Esophagus muscularis mucosa (tissue), 4 donors: ENCODE measurements at places on chromosomes 12 and 14.

- no peaks in the 10 kb centered on the region for H3K27me3 ChIP-seq
- H3K4me3 ChIP-seq, result no peak overlapping the region
- DNase-seq, result no peak
- no peaks in the 10 kb centered on the region for H3K36me3 ChIP-seq
- H3K4me1 ChIP-seq, result no peaks in the 10 kb centered on the region
Observed at GRCh38 chr12:71356569-71356968, 83.0 kb upstream of the LGR5 start.

GRCh38 chr12:103530307-103531066, 34.7 kb upstream of the C12orf42 start:
- no peak for DNase-seq
- no peaks in the 10 kb centered on the region for H3K36me3 ChIP-seq
- no peak overlapping the region for H3K4me3 ChIP-seq
- H3K4me1 ChIP-seq, result no peaks in the 10 kb centered on the region
- no peak overlapping the region for H3K27ac ChIP-seq

DNA sequence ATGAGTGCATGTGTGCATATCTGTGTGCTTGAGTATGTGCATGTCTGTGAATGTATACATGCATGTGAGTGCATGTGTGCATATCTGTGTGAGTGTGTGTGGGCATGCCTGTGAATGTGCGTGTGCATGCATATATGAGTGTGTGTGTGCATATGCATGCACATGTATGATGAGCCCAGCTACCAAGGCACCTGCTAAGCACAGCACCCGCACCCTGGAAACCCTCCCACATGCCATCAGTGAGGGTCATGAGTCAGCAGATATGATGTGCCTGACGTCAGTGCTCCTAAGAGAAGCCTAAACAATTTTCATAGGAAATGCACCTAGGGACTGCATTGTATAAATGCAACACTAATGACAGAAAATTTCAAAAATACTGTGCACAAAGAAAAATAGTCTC, 151.1 kb downstream of the KIF26A start:
- H3K4me1 ChIP-seq, result no peaks in the 10 kb centered on the region
- no peak for DNase-seq
- no peaks in the 10 kb centered on the region for H3K27me3 ChIP-seq
- no peak overlapping the region for H3K27ac ChIP-seq
- no peaks in the 10 kb centered on the region for H3K36me3 ChIP-seq

DNA sequence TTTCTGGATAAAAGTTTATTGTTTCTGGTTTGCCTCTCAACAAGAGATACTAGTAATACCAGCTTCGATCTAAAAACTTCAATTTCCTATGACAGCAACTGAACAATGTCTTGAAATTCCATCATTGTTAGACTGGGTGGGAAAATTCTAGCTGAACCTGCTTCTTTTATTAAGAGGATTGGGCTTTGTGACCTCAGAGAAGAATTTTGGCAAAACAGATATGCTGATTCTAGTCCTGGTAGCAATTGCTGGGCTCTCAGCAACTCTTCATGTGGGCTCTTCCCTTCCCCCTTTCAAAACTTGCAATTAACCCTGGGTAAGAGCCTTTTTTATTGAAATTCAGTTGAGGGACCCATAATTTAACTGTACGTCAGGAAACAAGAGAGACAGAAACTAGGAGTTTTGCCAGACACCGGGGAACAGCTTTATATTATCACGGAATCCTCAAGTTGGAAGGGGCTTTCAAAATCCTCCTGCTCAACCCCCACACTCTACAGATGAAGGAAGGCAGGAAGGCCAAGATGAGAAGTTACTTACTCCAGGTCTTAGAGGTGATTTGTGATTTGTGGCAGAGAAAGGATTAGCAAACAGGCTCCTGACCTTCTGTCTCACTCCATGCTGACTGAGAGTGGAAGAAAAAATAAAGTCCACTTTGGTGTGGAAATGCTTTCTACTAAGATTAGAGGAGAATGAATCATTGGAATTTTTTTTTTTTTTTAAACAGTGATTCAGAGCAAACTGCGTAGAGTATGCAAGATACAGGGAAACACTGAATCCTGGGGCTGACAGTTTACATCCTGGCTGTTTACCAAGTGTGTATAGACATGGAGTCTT, 239.0 kb upstream of the ATP2B1 start:
- no peaks in the 10 kb centered on the region for H3K36me3 ChIP-seq
- peak overlapping the region; percentile 72 for H3K27ac ChIP-seq
- H3K4me3 ChIP-seq, result no peak overlapping the region
- H3K4me1 ChIP-seq, result peaks cover 48% of the 10 kb centered on the region
- DNase-seq, result no peak

DNA sequence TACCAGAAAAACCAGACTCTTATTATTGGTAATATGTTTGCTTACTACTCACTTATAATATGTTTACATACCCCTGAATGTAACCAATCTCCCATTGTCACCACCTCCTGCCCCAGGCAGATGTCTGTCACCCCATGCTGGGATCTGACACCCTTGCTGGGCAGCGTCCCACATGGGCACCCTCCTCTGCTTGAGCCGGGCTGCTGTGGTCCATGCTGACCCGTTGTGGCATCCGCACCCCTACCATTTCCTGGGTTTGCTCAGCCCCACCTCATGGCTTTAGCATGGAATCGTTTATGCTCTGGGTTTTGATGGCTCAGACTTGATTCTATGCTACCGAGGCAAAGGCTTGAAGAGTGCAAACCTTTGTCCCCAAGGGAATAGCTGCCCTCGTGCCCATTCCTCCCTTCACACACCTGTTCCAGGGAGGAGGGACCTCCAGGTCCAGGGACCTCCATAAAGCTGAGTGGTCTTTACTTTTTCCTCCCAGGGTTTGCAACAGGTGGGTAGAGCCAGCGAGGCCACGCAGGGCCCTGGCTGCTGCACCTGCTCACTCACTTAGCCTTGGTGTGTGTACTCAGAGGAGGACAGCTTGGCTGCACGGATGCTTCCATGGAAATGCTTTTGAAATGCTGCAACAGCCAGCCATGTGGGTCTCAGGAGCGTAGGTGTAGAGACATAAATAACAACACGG, 68.7 kb downstream of the PRMT8 start:
- no peak overlapping the region for H3K4me3 ChIP-seq
- H3K4me1 ChIP-seq, result peaks cover 5% of the 10 kb centered on the region
- no peak overlapping the region for H3K27ac ChIP-seq
- no peak for DNase-seq
